NCI-H510A (cell line): ENCODE measurements at places on chromosomes 3 and 15.

- no peak for DNase-seq
Measured at GRCh38 chr15:66819084-66819483, 117.0 kb downstream of the SMAD6 start.

DNA sequence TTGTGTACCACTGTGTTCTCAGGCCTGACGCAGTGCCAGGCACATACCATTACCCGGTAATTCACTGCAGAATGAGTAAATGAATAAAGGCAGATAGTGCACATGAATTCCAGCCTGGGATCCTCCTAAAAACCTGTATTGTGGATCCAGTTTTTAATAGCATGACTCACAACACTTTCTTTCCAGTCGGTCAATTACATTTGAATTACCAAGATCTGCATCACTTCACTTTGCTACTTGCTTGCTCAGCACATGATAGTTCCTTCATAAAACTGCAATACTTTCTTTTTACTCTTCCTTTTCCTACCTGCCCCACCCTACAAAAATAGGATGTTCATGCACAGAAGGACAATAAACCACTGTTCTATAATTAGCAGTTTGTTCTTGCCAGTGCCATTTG, 553.8 kb downstream of the MAGI1 start:
- DNase-seq = no peak

DNA sequence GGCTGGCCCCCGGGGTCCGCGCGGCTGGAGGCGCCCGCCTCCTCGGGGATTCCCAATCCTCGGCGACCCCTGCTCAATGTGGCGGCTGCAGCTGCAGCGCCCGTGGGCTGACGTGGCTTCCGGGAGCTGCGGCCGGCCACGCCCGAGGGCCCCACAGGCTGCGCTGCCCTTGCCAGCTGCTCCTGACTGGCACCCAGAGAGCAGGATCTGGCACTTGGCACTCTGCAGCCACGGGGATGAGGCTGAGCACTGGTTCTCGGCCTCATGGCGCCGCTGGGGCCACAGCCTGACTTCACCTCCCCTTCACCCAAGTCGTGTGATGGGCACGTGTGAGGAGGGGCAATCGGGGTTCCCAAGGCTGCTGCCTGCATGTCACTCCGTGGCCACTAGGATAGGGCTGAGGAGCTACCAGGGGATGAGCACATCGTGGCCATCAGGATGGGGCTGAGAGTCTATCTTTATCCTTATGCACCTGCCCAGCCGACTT, 267.8 kb upstream of the FRG2C start:
- no peak for DNase-seq

DNA sequence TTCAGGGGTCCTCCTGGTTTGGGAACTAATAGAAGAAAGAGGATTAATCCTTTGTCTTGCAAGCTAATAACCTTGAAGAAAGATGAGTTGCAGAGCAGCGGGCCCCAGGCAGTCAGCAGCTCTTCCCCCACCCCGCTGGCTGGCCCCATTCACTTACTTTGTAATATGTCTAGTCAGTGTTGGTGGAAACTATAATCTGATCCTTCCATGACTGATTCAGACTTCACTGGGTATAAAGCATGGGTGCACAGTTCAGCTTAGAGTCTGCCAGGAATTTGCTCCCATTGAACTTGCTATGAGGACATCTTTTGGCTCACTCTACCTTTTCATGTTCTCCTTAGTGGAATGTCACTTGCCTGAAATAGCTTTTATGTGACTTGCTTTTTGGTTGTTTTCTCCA, 117.7 kb downstream of the CCNL1 start:
- DNase-seq = no peak

GRCh38 chr3:157533298-157534070, 30.3 kb upstream of the VEPH1 start:
- no peak for DNase-seq

DNA sequence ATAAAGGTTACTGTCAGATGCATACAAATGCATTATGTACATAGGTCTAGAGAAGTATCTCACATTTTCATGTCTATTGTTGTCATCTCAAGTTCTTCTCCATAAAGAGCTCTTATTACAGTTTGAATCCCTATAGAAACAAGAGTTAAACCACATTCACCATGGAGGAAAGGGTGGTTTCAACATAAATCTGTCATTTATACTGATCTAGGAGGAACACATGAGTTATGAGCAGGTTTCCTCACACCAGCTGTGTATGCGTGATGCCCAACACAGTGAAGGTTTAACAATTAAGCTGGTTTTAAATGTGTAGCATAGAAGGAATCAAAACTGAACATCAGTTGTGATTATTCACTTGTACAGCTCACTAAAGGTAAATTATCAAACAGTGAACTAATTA, 251.7 kb downstream of the KCNMB2 start:
- no peak for DNase-seq

DNA sequence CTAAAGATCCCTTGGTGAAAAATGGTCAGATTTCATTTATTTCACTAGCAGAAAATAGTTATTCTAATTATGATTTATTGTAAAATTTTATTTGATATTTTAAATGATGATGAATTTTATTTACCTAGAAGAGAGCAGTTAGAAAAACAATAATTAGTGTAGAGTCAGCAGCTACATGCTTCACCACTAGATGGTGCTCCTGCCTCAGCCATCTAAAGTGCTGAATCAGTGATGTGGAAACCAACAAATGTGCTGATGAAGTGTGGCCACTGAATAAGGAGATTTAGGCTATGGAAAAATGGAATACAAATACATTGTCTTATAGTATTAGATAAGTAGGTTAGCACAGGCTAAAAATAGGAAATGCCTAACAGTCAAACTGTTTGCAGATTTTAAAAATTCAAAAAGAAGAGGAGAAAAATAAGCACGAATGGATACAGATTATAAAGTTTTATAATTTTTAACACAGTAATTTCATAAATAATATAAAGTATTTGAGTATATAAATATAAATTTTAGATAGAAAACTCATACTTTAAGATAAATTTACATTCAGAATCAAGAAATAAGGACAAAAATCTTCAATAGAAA, 109.8 kb downstream of the PPP2R3A start:
- no peak for DNase-seq

- no peak for DNase-seq
Measured at GRCh38 chr3:64255741-64256340, 30.6 kb upstream of the PRICKLE2 start.

DNA sequence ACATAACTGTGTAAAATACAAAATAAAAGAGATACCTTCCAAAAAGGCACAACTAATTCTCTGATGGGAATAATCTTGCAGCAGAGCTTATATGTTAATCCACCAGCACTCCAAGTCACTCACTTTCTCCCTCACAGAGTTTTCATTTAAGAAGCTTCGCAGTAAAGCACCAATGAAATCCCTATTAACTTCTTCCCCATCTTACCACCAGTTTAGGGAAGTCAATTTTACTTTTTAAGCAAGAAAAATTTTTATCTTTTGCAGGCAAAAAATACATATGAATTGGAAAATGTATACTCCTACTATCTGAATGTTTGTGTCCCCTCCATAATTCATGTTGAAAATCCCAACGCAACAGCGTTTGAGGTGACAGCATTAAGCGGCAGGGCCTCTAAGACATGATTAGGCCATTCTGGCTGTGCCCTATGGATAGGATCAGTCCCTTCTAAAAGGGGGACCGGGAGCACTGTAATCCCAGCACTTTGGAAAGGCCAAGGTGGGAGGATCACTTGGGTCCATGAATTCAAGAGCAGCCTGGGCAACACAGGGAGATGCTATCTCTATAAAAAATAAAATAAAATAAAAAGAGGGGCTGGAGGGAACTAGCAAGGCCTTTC, 435.8 kb downstream of the SHQ1 start:
- no peak for DNase-seq

- no peak for DNase-seq
Measured at GRCh38 chr15:31476236-31476810, 149.7 kb downstream of the KLF13 start.

- no peak for DNase-seq
Measured at GRCh38 chr15:69504352-69505040, 51.9 kb downstream of the RPLP1 start.

DNA sequence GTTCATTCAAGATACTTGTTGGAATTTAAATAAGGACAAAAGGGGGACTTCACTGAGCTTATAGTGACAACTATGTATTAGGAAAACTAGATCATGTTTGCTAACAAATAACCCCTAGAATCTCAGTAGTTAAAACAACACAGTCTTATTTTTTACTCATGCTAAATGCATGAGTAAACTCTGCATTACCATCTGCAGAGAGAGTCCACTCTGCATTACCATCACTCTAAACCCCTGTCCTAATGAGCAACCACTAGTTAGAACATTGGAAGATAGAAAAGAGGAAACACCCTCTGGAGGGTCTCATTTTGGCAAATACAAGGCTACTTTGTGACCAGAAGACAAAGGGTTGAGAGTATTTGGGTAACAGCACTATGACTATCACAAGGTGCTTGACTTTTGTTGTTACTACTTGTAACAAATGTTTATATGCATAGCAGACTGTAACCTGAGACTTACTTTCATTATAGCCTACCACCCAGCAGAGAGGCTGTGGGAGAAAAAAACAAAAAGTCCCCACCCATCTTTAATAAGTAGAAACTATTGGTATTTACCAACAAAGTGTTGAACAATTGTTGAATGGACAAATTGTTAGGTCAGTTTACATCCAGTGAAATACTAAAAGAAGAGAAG, 99.1 kb downstream of the OXSM start:
- no peak for DNase-seq

GRCh38 chr3:29537889-29538609, 257.2 kb downstream of the RBMS3 start:
- DNase-seq = no peak

GRCh38 chr15:95327661-95328060, 1002.8 kb upstream of the NR2F2 start:
- no peak for DNase-seq

DNA sequence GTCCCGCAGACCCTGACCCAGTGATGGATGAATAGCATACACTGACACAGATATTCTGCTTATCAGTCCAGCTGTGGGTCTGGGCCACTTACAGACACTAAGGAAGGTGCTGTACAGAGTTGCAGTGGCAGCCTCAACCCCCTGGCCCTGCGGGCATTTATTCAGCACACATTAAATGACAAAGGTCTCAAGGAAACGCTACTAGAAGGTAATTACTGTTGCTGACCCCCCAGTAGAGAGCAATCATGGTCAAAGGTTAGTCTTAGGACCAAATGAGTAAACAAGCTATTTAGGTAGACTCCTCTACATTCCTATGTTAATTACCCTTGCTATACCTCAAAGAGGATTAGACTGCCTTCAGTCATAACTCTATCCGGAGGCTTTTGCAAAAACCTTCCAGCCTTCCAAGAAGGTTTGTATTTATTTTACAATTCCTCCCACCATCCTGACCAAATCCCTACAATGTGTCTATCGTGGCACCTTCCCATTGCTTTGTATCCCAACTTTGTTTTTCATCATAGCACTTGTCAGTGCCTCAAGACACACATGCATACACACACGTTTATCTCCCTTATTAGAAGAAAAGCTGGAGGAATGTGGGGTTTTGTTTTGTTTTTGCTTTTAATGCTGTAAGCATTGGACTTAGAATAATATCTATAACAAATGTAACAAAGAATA, 227.9 kb downstream of the PYDC2 start:
- no peak for DNase-seq

GRCh38 chr3:194200422-194201081, 64.6 kb downstream of the HES1 start:
- no peak for DNase-seq

GRCh38 chr3:57815036-57815435, 58.9 kb downstream of the SLMAP start:
- no peak for DNase-seq

DNA sequence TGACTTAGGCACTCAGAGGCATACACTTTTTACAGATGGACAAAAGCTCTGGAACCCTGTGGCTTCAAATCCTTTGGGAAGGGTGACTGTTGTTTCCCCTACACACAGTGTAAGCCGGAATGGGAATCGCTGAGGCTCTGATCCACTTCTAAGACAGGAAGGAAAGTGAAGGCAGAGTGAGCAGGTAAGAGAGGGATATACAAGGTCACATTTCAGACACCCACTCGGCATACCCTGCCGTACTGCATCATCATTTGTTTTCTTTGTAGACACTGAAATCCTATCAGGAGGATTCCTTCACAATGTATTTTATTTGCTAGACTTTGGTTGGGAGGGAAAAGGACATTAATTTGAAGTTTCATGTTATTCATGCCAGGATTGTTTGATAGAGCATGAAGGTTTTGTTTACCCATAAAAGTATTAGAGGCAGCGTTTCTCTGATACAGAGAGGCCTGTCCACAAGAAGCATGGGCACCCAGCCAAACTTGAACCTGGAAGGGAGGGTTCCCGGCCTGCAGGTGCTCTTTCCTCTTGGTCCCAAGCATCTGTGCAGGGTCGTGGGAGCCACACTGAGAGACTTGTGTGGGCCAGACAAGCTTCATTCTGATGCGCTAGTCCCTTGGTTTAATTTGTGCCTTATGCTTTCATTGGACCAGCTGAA, 21.9 kb upstream of the POLR2M start:
- DNase-seq = peak; percentile 16

DNA sequence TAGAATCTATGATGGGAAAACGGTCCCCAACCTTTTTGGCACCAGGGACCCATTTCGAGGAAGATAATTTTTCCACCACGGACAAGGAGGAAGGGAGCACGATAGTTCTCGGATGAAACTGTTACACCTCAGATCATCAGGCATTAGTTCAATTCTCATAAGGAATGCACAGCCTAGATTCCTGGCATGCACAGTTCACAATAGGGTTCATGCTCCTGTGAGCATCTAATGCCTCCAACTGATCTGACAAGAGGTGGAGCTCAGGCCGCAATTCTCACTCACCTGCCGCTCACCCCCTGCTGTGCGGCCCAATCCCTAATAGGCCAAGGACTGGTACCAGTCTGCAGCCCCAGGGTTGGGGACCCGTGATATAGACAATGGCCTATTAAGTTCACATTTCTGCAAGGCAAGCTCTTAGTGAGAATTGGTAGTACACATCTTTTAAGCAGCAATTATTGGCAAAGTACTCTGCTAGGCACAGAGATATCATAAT, 26.5 kb downstream of the CD200R1 start:
- DNase-seq = no peak

GRCh38 chr15:43441316-43441715, 51.6 kb downstream of the TP53BP1 start:
- no peak for DNase-seq

DNA sequence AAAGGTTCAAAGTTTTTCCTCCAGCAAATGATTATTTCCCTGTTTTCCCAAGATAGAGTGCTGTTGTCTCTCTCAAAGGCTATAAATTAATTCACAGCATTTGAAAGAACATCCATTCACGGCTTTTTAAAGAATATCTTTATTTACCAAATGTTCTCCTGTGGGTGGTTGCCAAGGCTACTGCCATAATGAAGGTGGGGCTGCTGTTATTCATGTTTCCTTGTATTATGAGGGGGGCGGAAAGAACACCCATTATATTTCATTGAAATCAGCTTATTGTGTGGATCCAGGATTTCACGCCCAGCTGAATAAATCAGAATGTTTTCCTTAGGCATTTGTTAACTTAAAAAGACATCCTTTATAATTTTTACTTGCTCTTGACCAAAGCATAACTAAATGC, 10.1 kb downstream of the SRP14 start:
- no peak for DNase-seq

- no peak for DNase-seq
Measured at GRCh38 chr3:124063197-124063909, 71.4 kb upstream of the ROPN1 start.

GRCh38 chr3:4292301-4292700, 10.9 kb upstream of the SETMAR start:
- no peak for DNase-seq
